CD8-positive, alpha-beta memory T cell (primary cell): ENCODE measurements at places on chromosomes 5 and 9.

GRCh38 chr9:130741831-130742449 is 48.4 kb downstream of the EXOSC2 start:
- DNase-seq: no peak

GRCh38 chr5:112289465-112289864 is 129.6 kb downstream of the EPB41L4A start:
- no peak for DNase-seq

- no peak for DNase-seq
Observed at GRCh38 chr5:108649106-108649505, 98.6 kb upstream of the FER start.

DNA sequence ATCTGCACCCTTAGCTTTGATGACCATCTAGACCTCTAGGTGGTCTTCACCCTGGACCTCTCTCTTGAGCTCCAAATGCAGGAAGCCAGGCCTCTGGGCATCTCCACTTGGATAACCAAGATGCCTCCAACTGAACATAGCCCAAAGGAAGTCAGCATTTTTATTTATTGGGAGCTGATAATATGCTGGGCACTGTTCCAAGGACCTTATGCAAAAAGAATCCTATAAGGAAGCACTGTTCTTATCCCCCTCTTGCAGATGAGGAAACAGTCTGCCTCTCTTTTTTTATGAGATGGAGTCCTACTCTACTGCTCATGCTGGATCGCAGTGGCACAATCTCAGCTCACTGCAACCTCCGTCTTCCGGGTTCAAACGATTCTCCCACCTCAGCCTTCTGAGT is 219.9 kb downstream of the CDK5RAP2 start:
- DNase-seq: no peak

- DNase-seq: no peak
Observed at GRCh38 chr5:15664961-15665360, 165.0 kb downstream of the FBXL7 start.
